ENCODE measurements at places on chromosomes 2 and 18. TPM values are rescaled to one million over a fixed set of nuclear protein-coding genes. Genes with fewer than 3 reads are reported as not detected.

TUBB8B gene
- total RNA-seq: not detected

CYTIP gene
- 343 TPM for total RNA-seq

SPAST gene
- 17.3 TPM for total RNA-seq

NTSR2 gene
- total RNA-seq: not detected

FHL2 gene
- total RNA-seq: 4.1 TPM

GPR35 gene
- total RNA-seq: 14.4 TPM

DNA sequence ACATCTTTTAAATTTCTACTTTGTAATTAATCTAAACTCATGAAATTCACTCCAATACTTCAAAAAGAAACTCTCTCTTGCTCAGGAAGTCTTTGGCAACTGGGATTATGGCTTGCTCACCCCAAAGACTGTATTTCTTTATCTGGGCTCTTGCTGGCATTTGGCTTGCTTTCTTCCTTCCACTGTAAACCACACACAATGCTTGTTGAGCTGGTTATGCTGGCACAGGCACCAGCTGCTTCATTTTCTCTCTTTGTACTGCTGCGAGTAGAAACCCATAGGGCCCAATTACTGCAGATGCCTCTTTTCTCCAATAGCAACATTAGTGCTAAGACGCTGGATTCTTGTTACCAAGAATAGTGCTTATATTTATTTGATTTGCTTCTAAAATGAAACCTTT is 51.4 kb downstream of the SLC38A11 start:
- H3K36me3 ChIP-seq: peaks cover 2% of the 10 kb centered on the region
- peaks cover 7% of the 10 kb centered on the region for H3K27me3 ChIP-seq
- DNase-seq: no peak
- no peak overlapping the region for H3K4me3 ChIP-seq
- H3K27ac ChIP-seq: no peak overlapping the region
- H3K4me1 ChIP-seq: no peaks in the 10 kb centered on the region

DNA sequence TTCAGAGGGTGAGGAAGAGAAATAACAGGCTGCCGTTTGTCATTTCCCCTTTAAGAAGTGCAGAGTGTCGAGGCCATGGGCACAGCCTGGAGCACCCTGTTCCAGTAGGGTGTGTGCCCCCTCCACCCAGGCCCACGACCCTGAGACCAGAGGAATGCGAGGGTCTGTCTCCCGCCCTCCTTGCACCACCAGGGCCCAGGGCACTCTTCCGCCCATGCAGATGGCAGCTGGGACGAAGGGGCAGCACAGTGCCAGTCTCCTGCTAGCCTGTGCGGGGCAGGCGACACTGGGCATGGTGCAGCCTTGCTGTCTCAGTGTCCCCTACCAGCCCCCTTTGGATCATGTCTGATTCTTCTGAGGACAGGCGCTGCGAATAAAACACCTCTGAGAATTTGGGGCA is 15.8 kb upstream of the PDIA6 start:
- H3K27ac ChIP-seq: no peak overlapping the region
- peaks cover 4% of the 10 kb centered on the region for H3K4me1 ChIP-seq
- DNase-seq: no peak
- H3K4me3 ChIP-seq: no peak overlapping the region

DNA sequence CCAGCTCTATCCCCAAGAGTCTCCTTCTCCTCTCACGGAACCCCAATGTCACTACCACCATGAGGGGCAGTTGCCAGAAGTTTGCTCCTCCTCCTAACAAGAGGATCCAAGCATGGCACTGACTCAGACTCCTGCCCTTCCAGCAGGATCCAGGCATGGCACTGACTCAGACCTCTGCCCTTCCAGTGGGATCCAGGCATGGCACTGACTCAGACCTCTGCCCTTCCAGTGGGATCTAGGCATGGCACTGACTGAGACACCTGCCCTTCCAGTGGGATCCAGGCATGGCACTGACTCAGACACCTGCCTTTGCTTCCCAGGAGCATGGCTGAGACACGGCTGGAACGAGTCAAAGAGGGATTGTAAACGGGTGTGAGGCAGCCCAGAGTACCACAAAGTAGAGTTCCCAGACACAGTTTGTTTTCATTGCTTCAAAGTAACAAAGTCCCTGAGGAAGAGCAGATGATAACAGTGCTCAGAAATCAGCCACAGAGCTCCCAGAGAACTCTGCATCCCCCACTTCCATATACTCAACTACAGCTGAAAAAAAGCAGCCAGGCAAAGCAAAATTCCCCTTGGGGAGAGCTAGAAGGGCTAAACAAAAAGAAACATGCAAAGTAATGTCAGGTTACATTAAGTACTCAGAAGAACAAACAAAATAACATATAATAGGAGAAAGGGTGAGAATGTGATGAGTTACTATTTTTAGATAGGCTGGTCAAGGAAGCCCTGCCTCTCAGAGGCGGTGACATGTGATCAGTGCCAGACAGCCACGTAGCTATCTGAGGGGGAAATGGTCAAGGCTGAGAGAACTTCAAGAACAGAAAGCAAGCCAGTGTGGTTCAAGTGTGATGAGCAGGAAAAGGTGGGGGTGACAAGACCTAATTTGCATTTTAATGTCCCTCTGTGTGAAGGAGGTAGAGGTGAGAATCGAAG is 3.0 kb downstream of the BUB1 start:
- H3K27ac ChIP-seq: peak overlapping the region; percentile 83
- peak; percentile 80 for DNase-seq
- H3K36me3 ChIP-seq: peaks cover 50% of the 10 kb centered on the region
- H3K27me3 ChIP-seq: no peaks in the 10 kb centered on the region
- peaks cover 54% of the 10 kb centered on the region for H3K4me1 ChIP-seq

GRCh38 chr18:74819433-74820059 is 221.9 kb downstream of the ZNF407 start:
- no peaks in the 10 kb centered on the region for H3K27me3 ChIP-seq
- H3K27ac ChIP-seq: no peak overlapping the region
- H3K36me3 ChIP-seq: peaks cover 12% of the 10 kb centered on the region
- no peak overlapping the region for H3K4me3 ChIP-seq
- no peaks in the 10 kb centered on the region for H3K4me1 ChIP-seq

DNA sequence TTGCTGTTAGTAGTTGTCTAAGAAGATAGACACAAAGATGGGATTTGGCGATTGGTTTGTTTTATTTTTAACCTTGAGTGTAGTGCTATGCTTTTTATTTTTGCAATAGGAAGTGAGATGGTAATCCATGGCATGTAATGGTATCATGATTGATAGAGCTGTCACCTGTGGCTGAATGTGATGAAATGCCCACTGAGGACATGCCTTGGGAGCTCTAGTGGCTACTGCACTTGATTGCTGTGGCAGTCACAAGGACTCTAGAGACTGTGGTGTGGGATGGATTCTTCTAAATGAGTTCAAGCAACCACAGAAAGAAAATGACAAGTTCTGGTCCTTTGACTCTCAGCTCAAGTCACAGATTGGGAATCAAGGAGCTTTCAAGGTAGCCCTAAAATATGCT is 139.4 kb downstream of the CYRIA start:
- no peak overlapping the region for H3K4me3 ChIP-seq
- no peak overlapping the region for H3K27ac ChIP-seq
- no peaks in the 10 kb centered on the region for H3K4me1 ChIP-seq
- DNase-seq: no peak

DNA sequence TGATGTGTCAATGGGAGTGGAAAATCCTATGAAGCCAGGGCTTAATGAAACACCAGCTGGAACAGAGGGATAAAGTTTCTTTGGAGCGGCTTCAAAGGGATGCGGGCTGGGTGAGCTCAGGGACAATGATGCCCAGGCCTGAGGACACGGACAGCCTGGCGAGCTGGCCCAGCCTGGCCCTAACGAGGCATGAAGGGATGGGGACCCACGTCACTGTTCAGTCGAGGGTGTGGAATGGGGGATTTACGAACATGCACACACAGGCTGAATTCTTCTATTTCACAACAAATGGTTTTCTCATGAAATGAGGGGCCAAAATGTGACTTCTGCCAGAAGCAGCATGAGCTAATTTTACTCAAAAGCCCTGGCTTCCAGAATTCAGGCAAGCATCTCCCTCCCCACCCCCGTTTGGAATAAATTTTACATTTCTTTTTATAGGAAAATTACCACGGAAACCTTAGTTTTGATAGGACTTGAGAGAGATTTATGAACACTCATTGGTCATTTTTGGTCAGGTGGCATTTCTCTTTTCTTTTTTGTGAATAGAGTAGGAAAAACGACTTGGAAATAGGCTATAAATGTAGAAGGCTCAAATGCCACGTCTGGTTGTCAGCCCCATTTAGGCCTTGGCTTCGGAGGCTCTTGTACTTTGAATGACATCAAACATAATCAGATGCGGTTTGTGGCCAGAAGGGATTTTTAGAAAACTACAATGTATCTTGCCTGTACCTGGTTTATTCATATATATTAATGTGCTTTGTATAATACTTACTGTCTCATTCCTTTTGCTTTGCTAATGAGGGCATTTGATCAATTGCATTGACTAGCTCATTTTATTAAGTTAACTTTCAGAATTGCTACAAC is 893.8 kb upstream of the CELF4 start:
- DNase-seq: no peak
- no peaks in the 10 kb centered on the region for H3K27me3 ChIP-seq
- H3K4me1 ChIP-seq: no peaks in the 10 kb centered on the region
- H3K36me3 ChIP-seq: no peaks in the 10 kb centered on the region
- no peak overlapping the region for H3K27ac ChIP-seq

DNA sequence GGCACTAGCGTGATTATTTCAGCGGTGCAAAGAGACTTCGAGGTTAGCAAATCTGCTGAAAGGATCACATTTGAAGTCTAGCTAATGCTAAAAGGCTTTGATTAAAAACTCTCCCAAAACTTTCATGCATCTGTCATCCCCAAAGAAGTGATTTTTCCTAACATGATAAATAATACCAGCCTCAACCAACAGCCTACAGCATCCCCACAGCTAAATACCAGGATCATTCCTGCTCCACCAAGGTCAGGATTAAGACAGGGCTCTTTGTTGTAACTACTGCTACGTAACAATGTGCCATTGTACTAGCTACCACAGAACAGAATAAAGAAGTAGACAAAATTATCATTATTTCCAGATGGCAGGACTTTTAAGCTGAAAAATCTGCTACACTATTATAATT is 1.6 kb downstream of the OR6B3 start:
- peaks cover 48% of the 10 kb centered on the region for H3K27me3 ChIP-seq
- no peak overlapping the region for H3K4me3 ChIP-seq
- no peaks in the 10 kb centered on the region for H3K36me3 ChIP-seq
- no peaks in the 10 kb centered on the region for H3K4me1 ChIP-seq
- DNase-seq: no peak
- H3K27ac ChIP-seq: no peak overlapping the region

DNA sequence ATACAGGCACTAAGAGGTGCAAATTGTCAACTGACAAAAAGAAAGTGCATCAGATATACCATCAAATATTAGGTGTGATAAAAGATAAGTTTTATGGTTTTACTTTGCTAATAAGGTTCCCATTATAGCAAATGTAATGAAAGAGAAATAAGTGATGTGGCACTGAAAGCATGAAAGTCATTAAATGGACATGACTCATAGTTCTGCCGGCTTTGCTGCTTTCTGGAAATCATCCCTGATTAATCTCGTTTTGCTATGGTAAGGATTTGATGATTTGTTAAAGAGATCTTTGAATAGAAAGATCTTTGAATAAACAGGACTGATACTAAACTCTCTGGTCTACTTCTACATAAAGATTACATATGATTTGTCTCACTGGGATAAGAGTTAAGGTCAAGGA is 72.7 kb downstream of the CLIP4 start:
- H3K4me1 ChIP-seq: peaks cover 10% of the 10 kb centered on the region
- no peaks in the 10 kb centered on the region for H3K27me3 ChIP-seq
- H3K36me3 ChIP-seq: peaks cover 20% of the 10 kb centered on the region

GRCh38 chr2:98453083-98453482 is 8.4 kb downstream of the INPP4A start:
- peaks cover 37% of the 10 kb centered on the region for H3K36me3 ChIP-seq
- H3K27me3 ChIP-seq: no peaks in the 10 kb centered on the region
- H3K4me3 ChIP-seq: no peak overlapping the region
- peak overlapping the region; percentile 69 for H3K27ac ChIP-seq

DNA sequence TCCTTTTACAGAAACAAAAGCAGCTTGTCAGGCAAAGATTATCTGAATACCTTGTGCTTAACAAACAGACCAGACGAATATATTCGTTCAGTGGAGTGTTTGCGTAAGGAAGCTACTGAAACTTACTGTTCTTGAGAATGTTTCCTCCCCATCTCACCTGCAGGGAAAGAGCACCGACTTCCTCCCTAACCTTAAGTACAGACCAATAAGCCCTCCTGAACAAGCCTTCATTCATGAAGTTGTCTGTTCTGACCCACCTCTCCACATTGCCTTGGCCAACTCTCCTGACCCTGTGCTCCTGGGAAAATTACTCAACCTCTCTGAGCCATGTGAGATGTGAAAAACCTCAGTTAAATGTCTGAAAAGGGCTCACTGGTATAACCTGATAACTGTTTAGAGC is 35.2 kb downstream of the STK39 start:
- H3K4me3 ChIP-seq: peak overlapping the region; percentile 7
- peak overlapping the region; percentile 75 for H3K27ac ChIP-seq
- no peak for DNase-seq
- H3K36me3 ChIP-seq: peaks cover 11% of the 10 kb centered on the region

GRCh38 chr2:30580391-30580790 is 133.3 kb downstream of the LCLAT1 start:
- no peak for DNase-seq
- H3K36me3 ChIP-seq: peaks cover 7% of the 10 kb centered on the region
- no peak overlapping the region for H3K27ac ChIP-seq
- peaks cover 2% of the 10 kb centered on the region for H3K4me1 ChIP-seq
- no peaks in the 10 kb centered on the region for H3K27me3 ChIP-seq

- H3K27ac ChIP-seq: no peak overlapping the region
- DNase-seq: no peak
- no peaks in the 10 kb centered on the region for H3K4me1 ChIP-seq
Measured at GRCh38 chr18:63457977-63458376, 18.8 kb upstream of the SERPINB5 start.

DNA sequence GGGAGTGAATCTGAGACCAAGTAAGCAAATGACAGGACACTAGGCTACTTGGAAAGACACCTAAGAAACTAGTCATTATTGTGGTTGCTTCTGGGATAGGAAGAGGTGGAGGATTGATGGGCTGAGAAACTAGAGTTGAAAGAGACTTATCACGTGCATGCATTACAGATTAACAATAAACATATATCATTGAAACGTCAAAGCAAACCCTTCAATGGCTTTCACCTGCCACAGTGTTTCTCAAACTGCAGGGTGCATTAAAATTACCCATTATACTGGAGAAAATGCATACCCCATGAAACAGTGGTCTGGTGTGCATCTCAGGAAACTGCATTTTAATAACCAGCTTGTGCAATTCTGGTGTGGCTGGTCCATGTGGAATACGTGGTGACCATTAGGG is 318.8 kb downstream of the SMAD2 start:
- H3K27me3 ChIP-seq: no peaks in the 10 kb centered on the region
- no peaks in the 10 kb centered on the region for H3K4me1 ChIP-seq
- DNase-seq: no peak
- no peak overlapping the region for H3K27ac ChIP-seq
- no peak overlapping the region for H3K4me3 ChIP-seq

- peaks cover 4% of the 10 kb centered on the region for H3K27me3 ChIP-seq
- H3K4me3 ChIP-seq: no peak overlapping the region
- no peak for DNase-seq
- H3K4me1 ChIP-seq: peaks cover 53% of the 10 kb centered on the region
- H3K27ac ChIP-seq: peak overlapping the region; percentile 92
- peaks cover 39% of the 10 kb centered on the region for H3K36me3 ChIP-seq
Measured at GRCh38 chr2:102258025-102258385, 53.4 kb upstream of the IL1RL1 start.

- H3K27ac ChIP-seq: no peak overlapping the region
- H3K4me1 ChIP-seq: no peaks in the 10 kb centered on the region
- DNase-seq: no peak
- H3K4me3 ChIP-seq: no peak overlapping the region
- no peaks in the 10 kb centered on the region for H3K36me3 ChIP-seq
Measured at GRCh38 chr2:120658042-120658769, 77.5 kb upstream of the GLI2 start.

All from activated CD8-positive, alpha-beta memory T cell treated with anti-CD3 and anti-CD28 coated beads, Interleukin-2, amount 10 ng/mL, durations not matched to agents 7 days and 5 days (primary cell).